SK-N-SH treated with all-trans-retinoic acid at 6 μM for 48 hours (cell line): ENCODE measurements at places on chromosomes 13 and 19.

- ATAC-seq, result peak; percentile 44; the same call in 2 of the 3 replicates
Measured at GRCh38 chr13:79725841-79726240, 244.9 kb downstream of the NDFIP2 start.

DNA sequence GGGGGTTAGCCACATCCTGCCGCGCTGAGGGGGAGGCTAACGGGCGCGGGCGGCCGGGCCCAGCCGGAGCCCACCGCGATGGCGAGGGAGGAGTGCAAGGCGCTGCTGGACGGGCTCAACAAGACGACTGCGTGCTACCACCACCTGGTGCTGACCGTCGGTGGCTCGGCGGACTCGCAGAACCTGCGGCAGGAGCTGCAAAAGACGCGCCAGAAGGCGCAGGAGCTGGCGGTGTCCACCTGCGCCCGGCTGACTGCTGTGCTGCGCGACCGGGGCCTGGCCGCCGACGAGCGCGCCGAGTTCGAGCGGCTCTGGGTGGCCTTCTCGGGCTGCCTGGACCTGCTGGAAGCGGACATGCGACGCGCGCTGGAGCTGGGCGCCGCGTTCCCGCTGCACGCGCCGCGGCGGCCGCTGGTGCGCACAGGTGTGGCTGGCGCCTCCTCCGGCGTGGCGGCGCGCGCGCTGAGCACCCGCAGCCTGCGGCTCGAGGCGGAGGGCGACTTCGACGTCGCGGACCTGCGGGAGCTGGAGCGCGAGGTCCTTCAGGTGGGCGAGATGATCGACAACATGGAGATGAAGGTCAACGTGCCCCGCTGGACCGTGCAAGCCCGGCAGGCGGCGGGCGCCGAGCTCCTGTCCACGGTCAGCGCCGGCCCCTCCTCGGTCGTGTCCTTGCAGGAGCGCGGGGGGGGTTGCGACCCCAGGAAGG lies 692 bp downstream of the RGS9BP start:
- no peak; the same call in 2 of the 3 replicates for ATAC-seq

DNA sequence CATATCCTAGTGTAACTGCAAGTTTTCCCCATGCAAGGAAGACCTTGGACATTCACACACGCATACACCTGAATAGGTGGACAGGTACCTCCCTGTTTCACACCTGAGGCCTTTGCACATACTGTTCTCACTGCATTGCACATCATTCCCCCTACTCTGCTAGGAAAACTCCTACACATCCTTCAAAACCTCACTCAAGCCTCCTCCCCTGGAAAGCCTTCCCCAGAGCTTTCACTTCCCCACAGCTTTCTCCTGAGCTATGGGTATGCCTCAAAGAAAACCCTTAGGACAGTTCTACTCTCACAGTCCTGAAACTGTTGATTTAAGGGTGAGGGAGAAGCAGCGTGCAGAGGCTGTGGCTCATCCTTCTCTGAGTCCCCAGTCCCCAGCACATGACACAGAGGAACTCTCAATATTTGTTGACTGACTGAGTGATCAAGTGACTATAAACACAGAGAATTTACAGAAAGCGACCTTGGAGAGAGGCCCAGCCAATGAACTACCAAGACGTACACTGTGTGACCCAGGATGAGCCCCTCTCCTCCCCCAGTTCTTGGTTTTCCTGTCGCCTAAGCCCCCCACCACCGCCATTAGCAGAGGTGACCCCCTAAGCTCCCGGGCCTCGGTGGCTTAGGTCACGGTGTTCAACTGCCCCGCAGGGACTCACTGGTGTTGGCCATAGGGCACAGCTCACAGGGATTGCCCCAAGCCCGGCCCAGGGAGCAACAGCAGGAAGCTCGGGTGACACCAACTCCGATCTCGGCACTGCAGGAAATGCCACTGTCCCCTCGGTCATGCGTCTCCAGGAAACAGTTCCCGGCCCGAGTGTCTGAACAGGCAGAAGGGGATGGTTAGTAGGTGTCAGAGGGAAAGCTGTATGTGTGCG lies 40.6 kb downstream of the FBN3 start:
- ATAC-seq, result no peak

GRCh38 chr19:8320564-8321066 lies 560 bp downstream of the NDUFA7 start:
- peak; percentile 11 for ATAC-seq

DNA sequence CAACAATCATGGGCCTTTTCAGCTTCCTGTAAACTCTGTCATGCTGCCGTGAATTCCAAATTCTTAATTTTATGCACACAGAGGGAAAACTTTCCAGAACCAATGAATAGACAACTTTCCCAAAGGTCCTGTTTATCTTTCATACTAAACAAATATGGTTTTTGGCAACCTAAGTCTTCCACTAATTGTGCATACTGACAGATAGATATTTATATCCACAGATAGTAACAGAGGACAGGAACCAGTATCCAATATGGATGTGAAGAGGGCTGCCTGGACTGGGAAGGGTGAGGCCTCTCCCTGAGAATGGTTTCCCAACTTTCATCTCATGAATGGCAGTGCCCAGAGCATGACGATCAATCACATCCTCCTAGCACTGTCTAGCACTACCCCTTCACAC lies 80.4 kb downstream of the MRPL57 start:
- ATAC-seq, result no peak

DNA sequence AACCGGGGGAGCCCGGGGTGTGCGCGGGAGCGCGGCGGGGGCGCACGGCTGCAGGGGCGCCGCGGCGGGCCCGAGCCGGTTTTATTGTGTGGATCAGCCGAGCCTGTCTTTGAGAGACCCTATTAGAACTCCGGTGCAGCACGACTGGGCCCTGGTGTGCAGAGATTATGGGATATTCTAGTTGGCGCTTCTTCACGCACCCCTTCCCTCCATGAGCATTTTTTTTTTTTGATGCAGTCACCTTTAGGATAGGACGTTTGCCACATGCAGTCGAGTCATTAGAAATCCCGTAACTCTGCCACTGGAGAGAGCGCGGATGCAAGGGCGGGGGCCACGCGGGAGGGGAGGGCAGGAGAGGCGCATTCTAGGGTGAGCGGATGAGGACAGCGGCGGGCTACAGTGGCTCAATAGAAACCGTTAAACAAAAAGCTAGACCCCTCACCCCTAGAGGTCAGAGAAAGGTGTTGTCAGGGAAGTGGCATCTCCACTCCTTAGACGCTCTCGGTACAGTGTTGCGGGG lies 3.7 kb downstream of the FGF9 start:
- ATAC-seq, result no peak
